AG04449 (cell line): ENCODE measurements at places on chromosomes 2 and 18.

- DNase-seq, result no peak
These were observed 11.0 kb upstream of the TXNDC2 start for GRCh38 chr18:9874728-9875127.

- DNase-seq, result no peak
These were observed 50.1 kb downstream of the UBR3 start for GRCh38 chr2:169877398-169877797.

- DNase-seq, result no peak
These were observed 17.3 kb downstream of the C2orf76 start for GRCh38 chr2:119349289-119349688.

- no peak for DNase-seq
These were observed 2.7 kb upstream of the LRP2 start for GRCh38 chr2:169365029-169365480.

- no peak for DNase-seq
These were observed 3.3 kb upstream of the HJURP start for GRCh38 chr2:233857511-233858141.

DNA sequence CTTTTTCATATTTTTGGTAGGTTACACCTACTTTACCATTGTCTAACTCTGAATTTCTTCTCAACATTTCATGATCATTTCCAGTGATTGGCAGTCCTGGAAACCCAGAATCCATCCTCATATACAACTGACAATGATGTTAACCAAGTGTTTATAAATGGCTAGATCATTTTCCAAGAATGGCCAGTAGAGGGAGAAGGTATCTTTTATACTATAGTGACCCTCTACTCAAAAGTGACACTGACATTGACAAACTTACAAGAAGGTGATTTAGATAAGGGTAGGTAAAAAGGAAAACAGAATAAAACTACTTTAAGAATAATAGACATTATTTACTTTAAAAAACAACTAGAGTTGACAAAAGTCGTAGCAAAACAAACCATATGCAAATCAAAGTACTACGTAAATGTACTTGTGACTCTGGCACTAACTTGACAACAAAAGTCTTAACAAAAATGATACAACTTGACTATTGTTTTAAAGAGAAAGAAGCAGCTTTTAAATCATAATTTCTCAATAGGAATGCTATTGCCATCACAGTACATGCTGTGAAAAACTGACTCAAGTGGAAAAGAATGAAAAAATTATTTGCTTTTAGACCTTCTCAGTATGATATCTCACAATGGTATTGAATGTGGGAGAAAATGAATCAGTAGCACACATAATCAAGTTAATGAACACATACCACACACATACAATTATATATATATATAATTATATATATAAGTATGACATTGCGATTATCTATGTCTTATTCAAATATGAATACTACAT is 76.6 kb upstream of the GRB14 start:
- DNase-seq, result no peak

DNA sequence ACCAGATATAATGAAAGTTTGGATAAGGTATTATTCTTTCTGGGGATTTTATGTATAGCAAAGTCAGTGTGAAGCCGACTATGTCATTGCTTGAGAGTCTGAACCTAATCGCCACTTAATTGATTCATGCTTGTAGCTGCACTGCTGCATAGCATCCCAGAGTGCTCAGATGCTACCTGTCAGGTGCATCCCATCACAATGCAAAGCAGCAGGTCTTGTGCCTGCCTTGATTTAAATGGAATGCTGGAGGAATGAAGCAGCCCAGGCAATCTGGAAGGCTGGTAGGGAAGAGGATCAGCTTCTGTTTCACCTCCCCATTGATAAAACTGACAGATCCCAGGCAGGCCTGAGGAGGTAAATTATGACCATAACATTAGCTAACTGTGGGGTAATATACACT is 40.4 kb upstream of the ATIC start:
- no peak for DNase-seq

DNA sequence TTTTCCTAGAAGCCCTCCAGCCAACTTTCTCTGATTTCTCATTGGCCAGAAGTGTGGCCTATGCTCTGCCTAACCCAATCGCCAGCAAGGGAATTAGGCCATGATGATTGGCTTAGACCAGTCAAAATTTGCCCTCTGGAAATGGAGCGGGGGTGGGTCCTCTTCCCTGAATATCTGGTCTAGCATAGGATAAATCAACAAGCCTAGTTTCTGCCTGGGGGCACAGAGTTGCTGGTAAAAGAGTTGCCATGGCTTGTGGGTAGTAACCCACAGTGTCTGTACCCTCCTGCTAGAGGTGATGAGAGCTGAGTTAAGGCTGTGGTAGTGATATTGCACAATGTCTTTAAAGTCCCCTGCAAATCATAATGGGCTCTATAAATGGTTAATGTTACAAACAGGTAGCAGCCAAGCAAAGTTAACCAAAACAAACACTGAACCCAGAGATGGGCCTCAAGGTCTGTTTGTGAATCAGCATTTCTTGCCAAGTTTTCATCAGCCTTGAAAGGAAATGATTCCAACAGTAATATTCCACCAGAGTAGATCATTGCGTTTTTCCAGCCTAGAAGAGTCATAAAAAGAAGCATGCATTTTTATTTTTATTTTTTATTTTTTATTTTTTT is 19.3 kb downstream of the GALM start:
- DNase-seq, result no peak

DNA sequence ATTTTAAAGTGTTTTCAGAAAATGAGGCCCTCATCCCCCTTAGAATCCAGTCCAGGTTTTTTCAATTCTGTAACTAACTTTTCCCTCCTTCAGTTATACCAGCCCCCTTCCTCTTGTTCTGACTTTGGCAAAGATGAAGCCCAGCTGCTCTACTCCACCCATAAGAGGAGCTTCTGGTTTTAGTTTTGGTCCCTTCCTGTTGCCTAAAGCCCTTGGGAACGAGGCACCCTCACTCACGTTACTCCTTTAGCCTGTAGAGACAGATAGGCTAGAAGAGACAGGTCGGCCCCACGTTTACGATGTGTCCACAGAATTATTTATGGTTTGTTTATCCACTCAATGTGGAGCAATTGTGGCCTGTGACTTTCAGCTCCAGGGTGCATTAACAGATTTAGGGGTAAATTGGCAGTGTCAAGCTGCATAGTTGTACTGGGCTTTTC is 454.2 kb upstream of the TNP1 start:
- no peak for DNase-seq

DNA sequence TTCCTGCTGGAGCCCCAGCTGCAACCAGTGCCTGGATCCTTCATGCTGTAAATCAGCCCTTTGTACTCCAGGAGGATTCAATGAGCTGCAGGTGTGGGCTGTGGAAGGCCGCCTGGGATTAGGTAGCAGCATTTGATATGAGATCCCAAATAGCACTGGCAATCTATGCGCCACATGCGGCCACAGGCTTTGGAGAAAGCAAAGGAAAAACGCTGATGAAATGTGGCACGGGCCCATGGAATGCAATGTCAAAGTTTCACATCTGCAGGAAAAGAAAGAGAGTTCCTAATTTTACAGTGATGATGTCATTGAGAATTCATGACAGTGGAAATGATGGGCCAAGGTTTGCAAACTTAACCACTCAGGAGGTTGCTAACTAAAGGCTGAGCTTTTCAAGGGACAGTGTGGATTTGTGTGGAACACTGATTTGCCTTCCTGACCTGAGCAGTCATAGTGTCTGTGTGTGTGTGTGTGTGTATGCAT is 216.4 kb upstream of the OSR1 start:
- DNase-seq, result no peak

DNA sequence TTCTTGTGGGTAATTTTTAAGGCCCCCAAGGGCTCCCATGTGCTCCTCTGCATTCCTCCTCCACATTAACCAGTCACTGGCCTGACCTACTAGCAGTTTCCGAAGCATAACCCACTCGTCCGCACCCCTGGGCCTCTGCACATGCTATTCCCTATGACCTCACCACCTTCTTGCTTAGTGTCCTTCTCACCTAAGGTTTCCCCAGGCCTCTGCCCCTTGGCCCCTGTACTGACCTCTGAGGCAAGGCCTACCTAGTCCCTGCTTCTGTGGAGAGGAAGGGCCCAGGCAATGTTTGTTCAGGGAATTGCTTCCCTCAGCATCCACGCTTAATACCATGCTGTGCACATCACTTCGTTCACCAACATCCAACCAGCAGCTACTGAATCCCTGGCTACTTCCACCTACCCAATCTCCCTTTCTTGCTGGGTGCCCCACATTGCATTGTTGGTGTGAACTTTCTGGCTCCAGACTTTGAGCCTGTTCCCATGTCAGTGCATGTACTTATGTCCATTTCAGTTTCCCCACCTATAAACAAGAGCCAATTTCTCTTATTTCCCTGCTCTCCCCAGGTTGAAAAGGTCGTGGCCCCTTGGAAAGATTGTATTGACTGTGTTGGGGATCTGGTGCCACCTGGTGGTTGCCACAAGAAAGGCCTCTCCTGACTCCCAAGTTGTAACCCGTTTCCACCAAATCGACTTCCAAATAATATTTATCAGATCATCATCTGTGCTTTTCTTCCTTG is 19.2 kb upstream of the TMEM177 start:
- DNase-seq, result no peak

- no peak for DNase-seq
These were observed 42.3 kb downstream of the FSIP2 start for GRCh38 chr2:185780890-185781289.

DNA sequence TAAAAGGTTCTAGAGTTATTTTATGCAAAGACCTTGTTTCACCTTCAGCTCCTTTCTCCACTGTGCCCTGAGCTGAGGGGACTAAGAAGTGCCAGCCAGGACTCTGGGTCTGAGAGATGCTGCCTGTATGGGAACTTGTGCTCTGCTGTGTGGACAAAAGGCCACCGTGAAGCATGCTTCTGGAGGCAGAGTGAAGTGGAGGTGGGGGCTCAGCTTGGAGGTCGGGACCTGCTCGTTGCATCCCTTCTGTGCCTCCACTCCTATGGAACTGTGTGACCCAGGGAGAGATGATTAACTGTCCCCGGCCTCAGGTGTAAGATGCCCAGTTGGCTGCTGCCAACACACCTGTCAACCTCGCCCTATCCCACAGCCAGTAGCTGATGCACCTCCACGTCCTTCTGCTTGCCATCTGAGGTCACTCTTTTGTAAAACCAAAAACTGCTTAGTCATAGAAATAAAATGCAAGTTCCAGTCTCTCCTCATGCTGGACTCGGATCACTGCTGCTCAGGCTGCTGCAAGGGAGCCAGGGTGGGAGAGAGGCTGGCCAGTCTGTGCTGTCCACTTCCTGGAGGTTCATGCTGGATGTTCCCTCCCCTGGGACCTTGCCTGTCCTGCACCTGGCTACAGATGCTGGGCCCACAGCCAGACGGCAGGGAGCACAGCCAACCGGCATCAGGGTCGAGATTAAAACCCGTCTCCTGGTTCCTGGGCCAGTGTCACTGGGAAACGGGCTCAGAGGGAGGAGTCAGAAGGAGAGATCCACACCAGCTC is 113.2 kb downstream of the ACKR3 start:
- DNase-seq, result no peak

DNA sequence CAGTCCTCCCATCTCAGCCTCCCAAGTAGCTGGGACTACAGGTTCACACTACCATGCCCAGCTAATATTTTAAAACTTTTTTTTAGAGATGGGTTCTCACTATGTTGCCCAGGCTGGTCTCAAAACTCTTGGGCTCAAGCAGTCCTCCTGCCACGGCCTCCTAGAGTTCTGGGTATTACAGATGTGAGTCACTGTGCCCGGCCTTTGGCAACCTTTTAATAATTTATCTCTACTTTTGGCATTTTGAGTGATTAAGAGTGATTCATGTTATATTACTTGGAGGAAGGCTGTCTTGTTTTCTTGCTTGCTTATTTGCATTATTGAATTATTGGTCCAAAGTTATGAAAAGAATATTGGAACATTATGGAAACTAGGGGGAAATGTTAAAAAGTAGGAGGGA is 24.3 kb downstream of the NCOA1 start:
- DNase-seq, result no peak

GRCh38 chr2:143698888-143699570 is 569.8 kb downstream of the ARHGAP15 start:
- DNase-seq, result no peak

GRCh38 chr18:12744103-12744502 is 41.3 kb downstream of the PSMG2 start:
- no peak for DNase-seq

GRCh38 chr2:40418614-40419363 is 33.1 kb downstream of the SLC8A1 start:
- no peak for DNase-seq
